Stimulated activated CD4-positive, alpha-beta T cell treated with anti-CD3 and anti-CD28 coated beads, Interleukin-4, amount 100 ng/mL, for 24 hours (primary cell): ENCODE measurements at places on chromosomes 1 and 21.

- no peak for DNase-seq
These were observed 8.9 kb upstream of the ZNF326 start for GRCh38 chr1:89986020-89986419.

GRCh38 chr1:147773215-147773715, 12.9 kb upstream of the GJA5 start:
- no peak for DNase-seq

GRCh38 chr1:171245458-171246064, 2.7 kb upstream of the FMO1 start:
- DNase-seq: peak; percentile 15

DNA sequence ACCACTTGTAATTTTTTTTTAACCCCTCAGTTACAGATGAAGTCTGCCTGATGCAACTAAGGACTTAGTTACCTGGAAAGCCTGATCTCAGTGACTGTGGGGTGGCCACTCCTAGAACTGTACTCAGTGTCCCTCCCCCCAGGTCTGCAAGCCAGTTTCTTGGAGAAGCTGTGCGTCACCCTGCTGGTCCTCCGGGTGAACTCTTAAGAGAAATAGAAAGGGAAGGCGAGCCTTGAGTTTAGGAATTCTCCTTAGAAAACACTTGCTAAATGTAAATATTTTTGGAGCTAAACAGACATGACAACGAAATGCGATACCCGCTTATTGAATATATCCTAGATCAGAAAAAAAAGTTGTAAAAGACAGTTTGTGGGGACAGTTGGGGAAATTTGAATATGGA, 730 bp downstream of the SLC16A4 start:
- DNase-seq: no peak

- no peak for DNase-seq
These were observed 97.0 kb downstream of the UBR4 start for GRCh38 chr1:19112891-19113696.

DNA sequence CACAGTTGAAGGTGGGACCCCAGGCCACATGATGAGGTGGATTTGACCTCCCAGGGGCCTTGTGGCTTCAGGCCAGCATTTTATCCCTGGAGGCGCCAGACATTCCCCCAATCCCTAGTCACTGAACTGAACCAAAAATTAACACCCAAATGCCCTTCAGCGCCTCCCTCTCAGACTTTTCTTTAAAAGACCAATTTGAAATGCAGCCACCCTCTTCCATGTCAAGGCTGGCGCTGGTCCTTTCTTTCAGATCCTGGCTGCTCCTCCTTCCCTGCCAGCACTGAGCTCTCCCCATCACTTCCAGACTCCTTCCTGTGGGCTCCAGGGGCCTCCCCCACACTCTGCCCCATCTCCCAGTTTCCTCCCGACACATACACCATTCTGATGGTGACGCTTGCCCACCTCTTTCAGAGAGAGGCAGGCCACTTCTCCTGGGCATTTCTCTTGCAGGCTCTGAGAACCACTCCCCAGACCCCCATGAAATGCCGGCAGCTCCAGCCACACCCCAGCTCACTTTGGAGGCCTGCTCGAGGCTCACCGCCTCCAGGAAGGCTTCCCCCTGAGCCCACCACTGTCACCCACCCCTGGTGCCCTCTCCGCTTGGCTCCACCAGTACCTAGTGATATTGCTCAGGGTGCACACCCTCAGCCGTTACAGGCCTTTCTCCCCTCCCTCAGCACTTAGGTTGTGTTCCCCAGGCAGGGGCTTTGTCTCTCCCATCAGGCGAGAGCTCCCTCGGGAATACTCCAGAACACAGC, 27.0 kb downstream of the NAV1 start:
- no peak for DNase-seq

GRCh38 chr1:236063919-236064673, 794 bp downstream of the NID1 start:
- DNase-seq: no peak

DNA sequence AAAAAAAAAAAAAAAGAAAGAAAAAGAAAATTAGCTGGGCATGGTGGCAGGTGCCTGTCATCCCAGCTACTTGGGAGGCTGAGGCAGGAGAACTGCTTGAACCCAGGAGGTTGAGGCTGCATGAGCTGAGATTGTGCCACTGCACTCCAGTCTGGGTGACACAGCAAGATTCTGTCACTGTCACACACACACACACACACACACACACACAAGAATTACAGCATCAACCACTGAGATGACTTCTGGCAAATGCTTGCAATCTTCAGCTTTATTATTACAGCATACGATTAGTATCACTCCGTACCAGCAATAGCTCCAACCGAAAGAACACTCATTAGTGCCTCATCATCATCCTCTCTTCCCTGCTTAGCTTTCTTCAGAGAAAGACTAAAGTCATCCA, 4.6 kb downstream of the ORC1 start:
- no peak for DNase-seq

- no peak for DNase-seq
These were observed 87.5 kb downstream of the ATP5PO start for GRCh38 chr21:33828083-33828482.

DNA sequence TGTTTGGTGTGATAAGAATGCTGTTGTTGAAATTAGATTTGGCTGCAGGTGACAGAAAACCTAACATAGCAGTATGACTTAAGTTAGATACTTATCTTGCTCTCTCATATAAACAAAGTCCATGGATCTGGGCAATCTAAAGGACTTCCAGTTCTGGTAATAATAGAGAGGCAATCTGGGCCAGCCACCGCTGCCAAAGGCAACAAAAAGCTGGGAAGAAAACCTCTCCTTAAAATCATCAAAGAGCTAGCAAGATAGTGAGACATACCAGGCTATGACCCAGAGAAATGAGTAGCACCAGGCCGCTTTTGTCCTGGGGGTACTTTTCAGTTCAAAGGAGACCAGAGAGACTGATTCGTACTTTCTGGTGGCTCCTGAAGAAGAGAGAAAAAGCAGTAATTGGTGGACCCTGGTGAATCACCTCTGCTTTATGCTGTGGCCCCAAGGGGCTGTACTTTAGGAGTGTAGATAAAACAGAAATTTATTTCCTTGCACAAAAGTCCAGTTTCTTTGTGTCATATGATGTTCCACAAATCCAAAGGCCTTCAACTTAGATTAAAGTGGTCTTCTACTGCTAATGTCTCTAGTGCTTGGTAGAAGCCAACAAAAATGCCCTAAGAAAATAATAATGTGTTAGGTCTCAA, 125.4 kb downstream of the TBX19 start:
- no peak for DNase-seq

DNA sequence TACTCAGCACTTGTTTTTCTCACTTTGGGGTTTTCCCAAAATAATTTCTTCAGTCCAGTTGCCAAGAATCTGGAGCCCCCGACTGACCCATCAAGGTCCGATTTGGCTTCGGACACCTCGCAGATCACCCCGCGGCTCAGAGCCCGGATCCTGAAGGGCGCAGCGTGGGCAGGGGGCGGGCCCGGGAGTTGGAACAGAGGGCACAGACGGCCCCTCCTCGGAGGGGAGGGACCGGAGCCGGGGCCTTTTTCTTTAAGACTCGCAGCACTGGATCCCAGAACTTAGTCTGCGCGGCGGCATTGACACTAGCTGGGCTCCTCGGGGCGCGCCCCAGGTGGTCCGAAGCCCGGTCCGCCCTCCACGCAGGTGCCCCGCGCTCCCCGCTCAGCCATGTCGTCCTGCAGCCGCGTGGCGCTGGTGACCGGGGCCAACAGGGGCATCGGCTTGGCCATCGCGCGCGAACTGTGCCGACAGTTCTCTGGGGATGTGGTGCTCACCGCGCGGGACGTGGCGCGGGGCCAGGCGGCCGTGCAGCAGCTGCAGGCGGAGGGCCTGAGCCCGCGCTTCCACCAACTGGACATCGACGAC, at the start of gene CBR3:
Gene CBR3, plus strand, starts transcription at position 277 of the 588 bp plus-strand sequence. Its CDS starts 114 bp downstream, at position 391.
- peak; percentile 69 for DNase-seq

DNA sequence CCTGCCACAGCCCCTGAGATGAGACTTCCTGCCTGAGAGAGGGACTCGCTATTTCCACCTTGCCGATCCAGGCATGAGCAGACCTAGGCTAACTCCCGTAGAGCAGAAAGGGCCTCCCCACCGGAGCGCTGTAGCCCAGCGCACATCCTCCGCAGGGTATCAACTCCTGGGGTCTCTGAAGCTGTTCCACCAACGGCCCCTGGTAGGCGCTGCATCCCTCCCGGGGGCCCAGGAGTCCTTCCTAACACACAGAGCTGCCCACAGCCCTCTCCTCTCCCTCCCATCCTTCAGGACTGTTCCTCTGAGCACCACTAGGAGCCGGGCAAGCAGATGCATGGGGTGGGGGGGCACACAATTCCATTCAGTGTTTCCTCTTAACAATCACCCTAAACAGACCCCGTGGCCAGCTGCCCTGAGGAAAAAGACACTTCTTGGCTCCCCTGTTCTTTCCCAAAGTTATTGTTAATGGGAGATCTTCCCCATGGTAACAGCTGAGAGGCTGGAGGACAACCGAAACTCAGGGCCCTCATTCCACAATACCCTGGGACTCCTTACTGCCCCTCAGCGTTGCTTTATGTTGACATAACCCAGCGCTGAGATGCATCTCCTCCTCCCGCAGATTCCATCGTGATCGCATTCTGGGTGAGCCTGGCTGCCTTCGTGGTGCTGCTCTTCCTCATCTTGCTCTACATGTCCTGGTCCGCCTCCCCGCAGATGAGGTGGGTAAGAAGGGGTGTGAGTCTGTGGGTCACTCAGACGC, 7.5 kb downstream of the MRAP start:
- no peak for DNase-seq

- DNase-seq: no peak
These were observed 85.9 kb downstream of the PSMG1 start for GRCh38 chr21:39097335-39097861.

DNA sequence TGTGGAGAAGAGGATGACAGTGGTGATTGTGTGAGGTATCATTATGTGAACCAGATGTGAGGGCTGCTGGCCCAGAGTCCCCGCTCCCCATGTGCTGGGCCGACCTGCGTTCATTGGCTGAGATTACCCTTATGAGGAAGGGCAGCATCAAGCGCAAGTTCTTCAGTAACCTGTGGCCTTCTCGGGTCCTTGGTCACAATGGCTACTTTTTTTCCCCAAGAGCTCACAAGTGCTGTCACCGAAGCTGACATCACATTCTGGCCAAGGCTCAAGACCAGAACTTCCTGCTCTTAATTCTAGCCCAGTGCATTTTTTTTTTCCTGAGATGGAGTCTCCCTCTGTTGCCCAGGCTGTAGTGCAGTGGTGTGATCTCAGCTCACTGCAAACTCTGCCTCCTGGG, 262.9 kb downstream of the RHOU start:
- DNase-seq: no peak

DNA sequence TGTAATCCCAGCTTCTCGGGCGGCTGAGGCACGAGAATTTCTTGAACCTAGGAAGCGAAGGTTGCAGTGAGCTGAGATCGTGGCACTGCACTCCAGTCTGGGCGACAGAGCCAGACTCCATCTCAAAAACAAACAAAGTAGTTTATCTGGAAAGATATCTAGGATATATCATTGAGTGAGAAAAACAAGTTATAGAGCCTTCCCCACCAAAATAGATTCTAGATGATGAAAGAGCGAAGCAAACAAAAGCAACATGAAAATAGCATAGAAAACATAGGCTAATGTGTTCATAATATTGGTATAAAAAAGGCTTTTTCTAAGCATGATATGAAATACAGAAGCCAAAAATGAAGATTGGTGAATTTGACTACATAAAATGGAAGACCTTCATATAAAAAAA, 52.1 kb downstream of the ZFYVE9 start:
- no peak for DNase-seq

- no peak for DNase-seq
These were observed 21.0 kb upstream of the CXADR start for GRCh38 chr21:17491716-17492414.

DNA sequence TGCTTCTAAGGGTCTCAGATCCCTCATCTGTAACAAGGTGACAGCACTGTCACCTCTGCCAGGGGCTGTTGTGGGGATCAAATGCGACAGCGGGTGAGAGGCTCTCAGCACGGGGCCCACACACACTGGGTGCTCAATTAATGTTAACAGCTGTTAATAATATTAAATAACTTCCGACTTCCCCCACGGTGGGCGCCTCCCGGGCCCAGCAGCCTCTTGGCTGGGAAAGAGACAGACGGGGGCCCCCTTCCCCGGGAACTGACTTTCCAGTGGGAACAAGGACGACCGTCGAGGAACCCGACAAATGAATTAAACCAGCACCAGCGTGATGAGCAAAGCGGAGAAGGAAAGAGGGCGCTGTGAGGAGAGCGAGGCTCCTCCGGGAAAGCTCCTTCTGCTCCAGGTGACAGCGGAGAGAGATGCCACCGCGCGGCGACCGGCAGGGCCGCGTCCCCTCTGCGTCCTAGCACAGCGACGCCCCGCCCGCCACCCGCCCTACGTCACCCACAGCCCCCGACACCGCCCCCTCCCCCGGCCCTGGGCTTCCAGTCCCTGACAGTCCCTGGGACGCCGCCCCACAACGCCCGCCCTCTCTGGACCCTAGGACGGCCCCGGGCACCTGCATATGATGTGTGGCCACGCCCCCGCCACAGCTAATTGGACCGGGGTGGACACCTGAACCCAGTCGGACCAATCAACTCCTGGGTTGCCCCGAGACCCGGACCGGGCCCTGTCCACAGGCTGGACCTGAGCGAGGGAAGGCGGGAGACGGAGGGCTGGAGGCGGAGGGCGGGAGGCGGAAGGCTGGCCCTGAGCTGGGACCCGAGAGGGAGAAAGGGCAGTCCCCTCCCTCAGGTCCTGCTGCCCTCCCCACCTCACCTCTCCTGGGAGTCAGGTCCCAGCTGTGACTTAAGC, 38.2 kb downstream of the MATN1 start:
- peak; percentile 10 for DNase-seq

DNA sequence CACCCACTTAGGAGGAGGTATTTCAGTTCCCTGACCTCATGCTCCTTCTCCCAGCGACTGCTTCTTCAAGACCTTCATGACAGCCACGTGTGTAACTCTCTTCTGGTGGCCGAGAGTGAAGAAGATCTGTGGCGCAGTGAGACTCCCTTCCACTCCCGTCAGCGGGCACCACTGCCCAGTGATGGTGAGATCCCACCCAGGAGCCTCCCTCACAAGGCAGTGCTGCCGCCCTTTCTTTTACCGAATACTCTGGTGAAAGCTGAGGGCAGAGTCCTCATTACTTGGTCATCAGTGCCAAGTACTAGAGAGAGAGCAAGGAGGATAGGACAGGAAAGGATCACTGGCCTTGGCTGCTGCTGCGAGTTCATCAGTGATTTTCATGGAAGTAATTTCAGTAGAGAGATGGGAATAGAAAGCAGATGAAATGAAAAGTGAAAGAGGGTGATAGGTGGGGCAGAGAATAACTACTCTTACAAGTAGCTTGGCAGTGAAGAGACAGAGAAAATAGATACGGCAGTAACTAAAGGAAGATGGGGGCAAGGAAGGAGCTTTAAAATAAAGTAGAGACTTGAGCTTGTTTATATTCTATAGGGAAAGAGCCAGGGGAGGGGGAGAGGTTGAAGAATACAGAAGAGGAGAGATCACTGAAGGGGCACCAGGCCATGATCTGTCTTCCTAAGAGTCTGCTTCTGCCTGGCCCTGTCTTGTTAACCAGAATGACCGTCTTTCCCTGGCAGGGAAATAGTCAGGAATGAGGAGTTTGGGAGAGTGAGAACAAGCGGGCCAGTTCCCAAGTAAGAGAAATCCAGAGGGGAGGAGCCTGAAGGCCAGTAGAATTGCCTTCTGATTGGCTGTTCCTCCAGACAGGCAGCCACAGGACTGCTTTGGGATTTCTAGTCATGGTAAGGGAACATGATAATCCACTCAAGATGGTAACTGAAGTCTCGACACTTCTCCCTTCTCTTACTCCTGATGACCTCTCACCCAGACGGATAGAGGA, 18.3 kb downstream of the HYI start:
- DNase-seq: no peak

GRCh38 chr1:207088701-207089626, at the start of gene C4BPB:
Gene C4BPB (plus strand): TSS chr1:207088860. CDS start chr1:207089532, 672 bp downstream.
- DNase-seq: peak; percentile 7
